HS-27A (cell line): ENCODE measurements at places on chromosomes 1 and 21.

DNA sequence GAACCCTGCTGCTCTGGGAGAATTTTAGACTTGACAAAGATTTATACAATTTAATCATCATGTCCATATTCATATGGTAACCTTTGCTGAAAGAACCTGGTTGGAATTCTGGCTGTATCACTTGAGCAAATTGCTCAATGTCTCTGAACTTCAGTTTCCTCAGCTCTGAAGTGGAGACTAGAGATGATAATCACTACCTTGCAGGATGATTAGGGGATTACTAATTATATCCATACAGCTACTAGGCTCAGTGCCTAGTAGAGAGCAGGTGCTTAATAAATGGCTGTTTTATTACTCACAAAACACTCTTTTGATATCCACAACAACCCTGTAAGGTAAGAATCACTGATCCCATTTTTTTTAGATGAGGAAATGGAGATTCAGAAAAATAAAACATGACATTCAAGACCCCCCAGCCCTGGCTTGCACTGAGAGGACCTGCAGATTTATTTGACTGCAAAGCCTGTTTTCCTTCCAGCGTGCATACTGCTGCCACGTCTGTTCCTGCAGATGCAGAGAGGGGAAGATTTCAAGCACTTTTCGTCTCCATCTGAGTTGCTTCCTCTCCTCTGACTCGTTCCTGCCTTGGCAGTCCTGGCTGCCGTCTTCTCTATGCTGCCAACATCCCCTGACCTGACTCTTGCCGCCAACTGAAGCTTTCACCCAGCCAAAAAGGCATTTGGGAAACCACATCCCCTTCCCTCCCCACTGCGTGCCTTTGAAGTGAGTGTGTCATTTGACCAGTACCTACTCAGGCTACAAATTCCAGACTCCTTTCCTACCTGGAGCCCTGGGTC is 203.0 kb downstream of the PLPP3 start:
- peak; percentile 57 for DNase-seq

DNA sequence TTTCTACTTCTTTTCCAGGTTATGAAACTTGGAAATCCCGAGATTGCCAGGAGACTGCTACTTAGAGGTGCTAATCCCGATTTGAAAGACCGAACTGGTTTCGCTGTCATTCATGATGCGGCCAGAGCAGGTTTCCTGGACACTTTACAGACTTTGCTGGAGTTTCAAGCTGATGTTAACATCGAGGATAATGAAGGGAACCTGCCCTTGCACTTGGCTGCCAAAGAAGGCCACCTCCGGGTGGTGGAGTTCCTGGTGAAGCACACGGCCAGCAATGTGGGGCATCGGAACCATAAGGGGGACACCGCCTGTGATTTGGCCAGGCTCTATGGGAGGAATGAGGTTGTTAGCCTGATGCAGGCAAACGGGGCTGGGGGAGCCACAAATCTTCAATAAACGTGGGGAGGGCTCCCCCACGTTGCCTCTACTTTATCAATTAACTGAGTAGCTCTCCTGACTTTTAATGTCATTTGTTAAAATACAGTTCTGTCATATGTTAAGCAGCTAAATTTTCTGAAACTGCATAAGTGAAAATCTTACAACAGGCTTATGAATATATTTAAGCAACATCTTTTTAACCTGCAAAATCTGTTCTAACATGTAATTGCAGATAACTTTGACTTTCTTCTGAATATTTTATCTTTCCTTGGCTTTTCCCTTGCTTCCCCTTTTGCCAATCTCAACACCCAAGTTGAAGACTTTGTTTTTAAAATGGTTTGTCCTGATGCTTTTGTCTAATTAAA is 4.0 kb downstream of the CDKN2C start:
- DNase-seq: no peak

GRCh38 chr1:158095737-158096335 is 84.9 kb upstream of the CD1D start:
- no peak for DNase-seq

DNA sequence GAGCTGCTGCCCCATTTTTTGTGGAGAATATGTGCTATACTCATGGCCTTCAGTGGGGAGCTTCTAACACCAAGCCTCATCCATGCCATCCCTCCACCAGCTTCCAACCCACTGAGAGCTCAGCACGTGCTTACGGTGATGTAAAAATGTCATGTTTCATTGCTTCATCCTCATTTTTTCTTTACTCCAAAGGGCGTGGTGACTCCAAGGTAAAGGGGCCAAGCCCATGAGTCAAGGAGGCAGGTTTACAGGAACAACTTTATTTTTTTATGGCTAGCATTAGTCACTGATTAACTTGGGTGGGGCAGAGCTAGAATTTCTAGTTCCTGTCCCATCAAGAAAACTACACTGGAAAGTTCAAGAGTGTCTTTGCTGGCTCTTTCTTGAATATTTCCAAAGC is at the start of gene C1orf226:
Gene C1orf226 (plus strand): TSS at position 346 of the 400 bp plus-strand sequence. CDS start 174 bp downstream, outside the sequence.
- DNase-seq: no peak

- DNase-seq: no peak
Observed at GRCh38 chr1:116753312-116753711, 918 bp upstream of the CD2 start.

GRCh38 chr1:172719694-172720138 is 60.8 kb downstream of the FASLG start:
- DNase-seq: no peak

GRCh38 chr1:246971090-246971721 is 36.7 kb downstream of the ZNF695 start:
- DNase-seq: peak; percentile 14

GRCh38 chr1:23931491-23931880 is 18.3 kb upstream of the CNR2 start:
- DNase-seq: no peak

GRCh38 chr1:160522622-160523345 is at the start of gene SLAMF6:
Gene SLAMF6 (minus strand): TSS chr1:160523255. CDS start chr1:160523192, 63 bp downstream.
- no peak for DNase-seq

GRCh38 chr1:169776440-169776839 is 18.3 kb downstream of the METTL18 start:
- no peak for DNase-seq

- no peak for DNase-seq
Observed at GRCh38 chr1:7076572-7076971, 291.3 kb downstream of the CAMTA1 start.
